T-helper 9 cell (primary cell): ENCODE measurements at places on chromosomes 12 and 14.

GRCh38 chr12:105109465-105110212, 2.1 kb downstream of the WASHC4 start:
- DNase-seq, result no peak

- DNase-seq, result no peak
Observed at GRCh38 chr12:32444895-32445294, 45.5 kb downstream of the FGD4 start.

DNA sequence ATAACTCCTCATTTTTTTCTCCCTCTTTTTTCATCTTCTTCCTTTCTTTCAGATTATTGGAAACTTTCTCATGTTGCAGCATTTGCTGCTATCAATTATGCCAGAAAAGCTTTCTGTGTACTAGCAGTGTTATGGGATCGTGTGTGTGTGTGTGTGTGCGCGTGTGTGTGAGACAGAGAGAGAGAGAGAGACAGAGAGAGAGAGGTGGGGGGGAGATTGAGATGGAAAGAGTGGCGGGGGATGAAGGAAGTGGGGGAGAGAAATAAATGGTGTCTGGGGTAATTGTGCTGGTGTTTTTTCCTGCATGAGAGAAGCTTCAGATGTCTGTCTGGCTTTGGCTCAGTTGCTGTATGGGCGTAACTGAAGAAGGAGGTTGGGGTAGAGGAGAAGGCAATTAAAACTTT, 268.9 kb downstream of the RAD51B start:
- no peak for DNase-seq

DNA sequence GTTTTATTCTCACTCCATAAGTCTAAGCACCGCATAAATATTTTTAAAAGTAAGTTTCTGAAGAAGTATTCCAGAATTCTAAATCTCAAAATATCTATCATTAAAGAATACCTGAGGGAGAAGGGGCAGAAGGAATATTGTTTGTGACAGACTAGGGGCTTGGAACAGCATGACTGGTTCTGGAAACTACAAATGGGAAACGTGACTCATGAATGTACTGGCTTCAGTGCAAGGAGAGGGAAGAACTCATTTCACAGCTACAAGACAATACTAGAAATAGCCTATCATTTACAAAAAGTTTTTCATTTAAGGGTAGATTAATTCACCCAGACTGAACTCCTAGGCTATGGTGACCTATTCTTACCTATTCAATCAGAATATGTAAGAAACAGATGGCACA, 121.3 kb downstream of the SLC25A21 start:
- DNase-seq, result no peak

GRCh38 chr12:66901138-66901932, 222.5 kb upstream of the GRIP1 start:
- no peak for DNase-seq
